ENCODE measurements at places on chromosomes 3 and 15. TPM values are rescaled to one million over a fixed set of nuclear protein-coding genes. Genes with fewer than 3 reads are reported as not detected.

TRANK1 gene
- 1.2 TPM for total RNA-seq

ISL2 gene
- 4.3 TPM for total RNA-seq

ZNF660 gene
- total RNA-seq = not detected

IMPG2 gene
- total RNA-seq = 0.01 TPM

GRM2 gene
- 0.14 TPM for total RNA-seq

CLDN16 gene
- 0.03 TPM for total RNA-seq

THPO gene
- total RNA-seq = not detected

RCN2 gene
- 58.9 TPM for total RNA-seq

UBXN7 gene
- total RNA-seq = 8.4 TPM

GABRA5 gene
- 104 TPM for total RNA-seq

NFKBIZ gene
- 10.6 TPM for total RNA-seq

RHOV gene
- total RNA-seq = 4.8 TPM

C3orf33 gene
- 6.2 TPM for total RNA-seq

GRAMD2A gene
- 0.16 TPM for total RNA-seq

ZBTB20 gene
- 1.4 TPM for total RNA-seq

CACNA2D3 gene
- total RNA-seq = 0.16 TPM

PLS1 gene
- 11.1 TPM for total RNA-seq

SEMA3F gene
- 18.7 TPM for total RNA-seq

EIF4E3 gene
- 4.0 TPM for total RNA-seq

KLF15 gene
- 0.73 TPM for total RNA-seq

PLCL2 gene
- total RNA-seq = 6.8 TPM

GP9 gene
- not detected for total RNA-seq

CELSR3 gene
- 3.9 TPM for total RNA-seq

ANKUB1 gene
- total RNA-seq = not detected

RLBP1 gene
- 0.13 TPM for total RNA-seq

PARP15 gene
- not detected for total RNA-seq

GOLGA8N gene
- 1.3 TPM for total RNA-seq

SPRED1 gene
- 9.6 TPM for total RNA-seq

CPEB1 gene
- total RNA-seq = 3.3 TPM

PP2D1 gene
- total RNA-seq = not detected

SLCO2A1 gene
- total RNA-seq = 0.24 TPM

LMCD1 gene
- 76.8 TPM for total RNA-seq

POPDC2 gene
- total RNA-seq = 0.44 TPM

IQCF5 gene
- not detected for total RNA-seq

IFT57 gene
- total RNA-seq = 43.5 TPM

ACKR2 gene
- not detected for total RNA-seq

GOLGA6L10 gene
- 0.59 TPM for total RNA-seq

CD200 gene
- not detected for total RNA-seq

KIF15 gene
- total RNA-seq = 7.9 TPM

PDIA5 gene
- 30.2 TPM for total RNA-seq

NEIL1 gene
- total RNA-seq = 2.5 TPM

ALDH1A2 gene
- total RNA-seq = 1.1 TPM

C3orf22 gene
- total RNA-seq = not detected

CPNE4 gene
- 6.8 TPM for total RNA-seq

ONECUT1 gene
- 0.24 TPM for total RNA-seq

SAXO2 gene
- total RNA-seq = 2.2 TPM

EPHB1 gene
- total RNA-seq = 0.05 TPM

ADCY5 gene
- 0.54 TPM for total RNA-seq

NOX5 gene
- total RNA-seq = 0.13 TPM

CGNL1 gene
- 0.81 TPM for total RNA-seq

EPHB3 gene
- 0.17 TPM for total RNA-seq

FOXP1 gene
- total RNA-seq = 9.1 TPM

GOLGA8M gene
- 0.07 TPM for total RNA-seq

SLC6A1 gene
- total RNA-seq = not detected

All from A549 treated with Hydrocortisone at 1 μM for 4 hours (cell line).